Mesothelial cell of epicardium (in vitro differentiated cells): ENCODE measurements at places on chromosomes 5 and 9. TPM values are rescaled to one million over a fixed set of nuclear protein-coding genes. Genes with fewer than 3 reads are reported as not detected.

The C9orf153 gene
- total RNA-seq = 0.27 to 0.51 TPM (median 0.41 TPM) in 3 replicates

The ZFP2 gene
- 3.8 to 4.3 TPM (median 4.0 TPM) in 3 replicates for total RNA-seq

DNA sequence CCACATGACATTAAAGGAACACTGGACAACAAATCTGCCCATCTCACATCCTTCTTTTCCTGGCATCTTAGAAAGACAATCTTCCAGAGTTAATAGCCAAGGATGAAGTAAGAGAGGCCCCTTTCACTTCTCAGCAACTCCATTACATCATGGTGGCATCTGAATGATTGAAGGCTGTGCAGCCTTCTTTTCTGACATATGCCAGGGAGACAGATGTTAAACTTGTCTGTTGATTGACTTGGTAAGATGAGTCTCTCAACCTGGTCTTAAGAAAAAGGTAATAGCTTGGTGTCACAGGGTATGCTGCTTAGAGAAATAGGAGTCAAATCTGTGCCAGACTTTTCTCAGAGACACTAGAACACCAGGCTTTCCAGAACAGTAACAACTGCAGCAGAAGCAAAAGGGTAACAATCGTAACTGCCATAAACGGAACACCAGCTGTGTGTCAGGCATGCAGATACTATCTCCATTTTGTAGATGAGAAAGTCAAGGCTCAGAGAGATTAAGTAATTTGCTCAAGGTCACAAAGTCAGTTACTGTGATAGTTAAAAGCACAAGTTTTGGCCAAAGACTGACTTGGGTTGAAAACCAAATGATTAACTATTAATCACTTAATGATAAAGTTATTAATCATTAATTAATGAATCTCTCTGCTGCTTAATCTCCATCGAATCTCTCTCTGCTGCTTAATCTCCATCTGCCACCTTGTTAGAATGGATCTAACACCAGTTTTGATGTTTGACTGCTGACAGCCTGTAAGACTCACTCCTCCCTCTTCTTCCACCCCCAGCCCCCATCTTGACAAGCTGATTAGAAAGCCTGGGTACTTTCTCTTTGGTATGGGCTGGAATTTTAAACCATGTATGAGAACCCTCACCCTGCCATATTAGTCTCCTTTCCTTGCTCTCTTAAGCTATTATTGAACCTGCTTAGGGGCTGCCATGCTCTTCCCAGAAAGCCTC, 353.5 kb downstream of the ENC1 start:
- H3K4me1 ChIP-seq = peaks cover 7% of the 10 kb centered on the region
- no peaks in the 10 kb centered on the region for H3K36me3 ChIP-seq
- DNase-seq = no peak
- H3K4me3 ChIP-seq = no peak overlapping the region

DNA sequence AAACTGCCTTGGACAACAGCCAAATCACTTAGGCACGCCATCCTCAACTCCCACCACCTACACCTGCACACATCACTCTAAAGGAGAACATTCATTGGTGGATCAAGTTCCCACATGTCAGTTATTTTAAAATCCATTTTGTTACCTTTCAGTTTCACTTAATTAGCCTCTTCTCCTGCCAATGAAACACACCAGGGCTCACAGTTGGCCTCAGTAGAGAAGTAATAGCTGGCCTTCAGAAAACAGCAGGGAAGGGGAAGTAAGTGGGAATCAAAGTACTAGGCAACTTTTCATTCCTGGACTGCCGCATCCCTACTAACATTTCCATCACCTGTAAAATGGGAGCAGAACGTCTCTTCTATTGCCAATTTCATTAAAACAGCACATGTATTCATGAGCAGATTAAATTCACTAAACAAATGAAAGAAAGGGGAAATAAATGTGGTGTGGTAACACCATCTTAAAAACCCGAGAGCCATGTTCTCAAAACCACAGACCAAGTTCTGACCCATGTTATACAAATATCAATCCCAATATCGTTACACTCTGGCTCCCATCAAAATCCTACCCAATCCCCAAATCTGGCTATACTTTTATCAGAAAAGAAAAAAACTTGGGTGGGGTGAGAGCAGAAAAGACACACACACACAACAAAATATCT, 1.7 kb downstream of the SIL1 start:
- H3K27ac ChIP-seq = peak overlapping the region; percentile 98

DNA sequence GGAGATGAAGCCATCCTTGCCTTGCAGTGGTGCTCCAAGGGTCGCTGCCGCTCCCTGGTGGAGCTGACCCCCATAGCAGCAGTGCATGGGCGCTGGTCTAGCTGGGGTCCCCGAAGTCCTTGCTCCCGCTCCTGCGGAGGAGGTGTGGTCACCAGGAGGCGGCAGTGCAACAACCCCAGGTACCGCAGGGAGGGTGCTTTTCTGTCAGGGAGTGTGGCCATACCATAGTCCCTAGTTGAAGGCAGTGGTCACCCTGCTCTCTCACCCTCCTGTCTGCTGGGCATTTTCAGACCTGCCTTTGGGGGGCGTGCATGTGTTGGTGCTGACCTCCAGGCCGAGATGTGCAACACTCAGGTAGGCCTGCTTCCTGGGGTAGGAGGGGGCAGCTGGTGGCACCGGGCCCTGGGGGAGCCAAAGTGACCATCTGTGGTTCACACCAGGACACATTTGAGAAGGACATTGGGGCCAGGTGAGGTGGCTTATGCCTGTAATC, 11.2 kb downstream of the ADAMTS13 start:
- peaks cover 14% of the 10 kb centered on the region for H3K27me3 ChIP-seq
- no peak overlapping the region for H3K4me3 ChIP-seq
- no peak overlapping the region for H3K27ac ChIP-seq
- H3K4me1 ChIP-seq = peaks cover 2% of the 10 kb centered on the region

DNA sequence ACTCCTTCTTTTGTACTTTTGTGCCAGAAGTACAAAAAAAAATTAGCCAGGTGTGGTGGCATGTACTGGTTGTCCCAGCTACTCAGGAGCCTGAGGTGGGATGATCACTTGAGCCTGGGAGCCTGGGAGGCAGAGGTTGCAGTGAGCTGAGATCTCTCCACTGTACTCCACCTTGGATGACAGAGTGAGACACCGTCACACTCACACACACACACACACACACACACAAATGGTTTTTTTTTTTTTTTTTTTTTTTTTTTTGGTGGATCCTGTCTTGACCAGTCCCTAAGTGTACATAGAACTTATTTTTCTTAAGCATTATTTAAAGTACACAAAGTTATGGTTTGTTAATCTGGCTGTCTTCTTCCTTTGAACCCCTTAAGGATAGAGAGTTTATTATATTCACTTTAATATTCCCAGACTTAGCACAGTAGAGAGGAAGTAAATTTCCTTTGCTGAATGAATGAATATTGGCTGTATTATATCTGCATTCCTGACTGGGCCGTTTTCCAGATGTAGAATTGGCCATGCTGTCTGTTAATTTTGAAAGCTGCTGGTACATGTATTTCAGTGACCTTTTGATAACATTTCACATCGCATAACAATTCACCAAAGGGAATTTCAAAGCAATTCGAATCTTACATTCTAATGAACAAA, 429.0 kb upstream of the ZNF608 start:
- H3K4me1 ChIP-seq = peaks cover 32% of the 10 kb centered on the region
- no peaks in the 10 kb centered on the region for H3K36me3 ChIP-seq
- peaks cover 2% of the 10 kb centered on the region for H3K27me3 ChIP-seq
- no peak for DNase-seq
- H3K27ac ChIP-seq = no peak overlapping the region
